ENCODE measurements at places on chromosomes 5 and 9. TPM values are rescaled to one million over a fixed set of nuclear protein-coding genes. Genes with fewer than 3 reads are reported as not detected.

ARSI gene
- 0.69 TPM for total RNA-seq

- H3K36me3 ChIP-seq, result no peaks in the 10 kb centered on the region
- H3K4me3 ChIP-seq, result no peak overlapping the region
- no peak overlapping the region for H3K27ac ChIP-seq
- no peaks in the 10 kb centered on the region for H3K4me1 ChIP-seq
These were observed 534.5 kb downstream of the BNC2 start for GRCh38 chr9:16335788-16336580.

GAPT gene
- 0.69 TPM for total RNA-seq

DNA sequence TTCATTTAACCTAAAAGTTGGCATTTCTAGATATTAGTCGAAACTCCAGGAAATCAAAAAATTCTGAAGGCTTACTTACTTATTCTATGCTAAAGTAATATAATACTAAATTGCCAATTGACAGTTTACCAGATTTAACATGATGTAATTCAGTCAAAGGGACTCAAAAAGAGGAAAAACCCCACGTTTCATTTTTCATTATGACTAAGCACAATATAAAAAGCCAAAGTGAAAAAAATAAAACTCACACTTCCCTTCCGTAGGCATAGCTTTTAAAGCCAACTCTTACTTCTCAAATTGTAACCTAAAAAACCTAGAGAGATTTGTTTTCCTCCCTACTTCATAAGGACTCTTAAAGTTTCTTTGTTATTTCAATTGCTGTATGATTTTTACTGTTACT is 146.6 kb downstream of the RAPGEF6 start:
- H3K4me1 ChIP-seq, result no peaks in the 10 kb centered on the region
- H3K27me3 ChIP-seq, result no peaks in the 10 kb centered on the region
- no peak for DNase-seq
- H3K36me3 ChIP-seq, result no peaks in the 10 kb centered on the region
- no peak overlapping the region for H3K27ac ChIP-seq

Measured in colonic mucosa (tissue), 4 donors.